ENCODE measurements at places on chromosomes 5 and 9.

- no peak for DNase-seq
Measured at GRCh38 chr9:26058111-26058895, 380.1 kb upstream of the TUSC1 start.

- DNase-seq = no peak
Measured at GRCh38 chr5:118597543-118597942, 390.8 kb downstream of the DTWD2 start.

GRCh38 chr5:119470851-119471451, 18.7 kb downstream of the HSD17B4 start:
- DNase-seq = no peak

GRCh38 chr5:117690612-117691011, 1116.0 kb upstream of the SEMA6A start:
- no peak for DNase-seq

DNA sequence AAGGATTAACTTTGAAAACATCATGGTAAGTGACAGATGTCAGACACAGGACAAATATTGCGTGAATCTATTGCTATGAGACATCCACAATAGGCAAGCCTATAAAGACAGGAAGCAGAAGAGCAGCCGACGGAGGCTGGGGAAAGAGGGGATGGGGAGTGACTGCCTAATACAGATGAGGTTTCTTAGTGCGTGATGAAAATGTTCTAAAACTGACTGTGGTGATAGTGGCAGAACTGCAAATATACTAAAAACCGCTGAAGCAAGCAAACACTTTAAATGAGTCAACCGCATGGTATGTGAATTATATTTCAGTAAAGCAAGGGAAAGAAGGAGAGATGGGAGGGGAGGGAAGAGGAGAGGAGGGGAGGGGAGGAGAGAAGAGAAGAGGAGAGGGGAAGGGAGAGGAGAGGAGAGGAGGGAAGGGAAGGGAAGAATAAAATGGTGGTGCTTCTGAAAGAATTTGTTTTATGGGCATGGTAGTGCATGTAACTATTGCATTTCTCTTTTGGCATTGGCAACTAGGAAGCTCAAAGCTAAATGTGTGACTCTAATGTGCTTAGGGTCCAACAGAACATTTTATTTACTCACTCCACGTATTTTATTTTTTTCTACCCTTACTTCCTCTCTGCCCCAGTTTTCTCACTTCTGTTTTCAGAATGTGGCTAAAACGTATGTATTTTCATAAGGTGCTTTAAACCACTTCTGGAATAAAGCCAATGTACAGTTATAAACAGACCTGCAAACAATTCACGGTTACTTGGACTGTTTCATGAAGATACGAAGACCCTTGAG, 21.3 kb downstream of the AKNA start:
- no peak for DNase-seq

- DNase-seq = no peak
Measured at GRCh38 chr9:123359546-123359945, 3.5 kb downstream of the CRB2 start.

- no peak for DNase-seq
Measured at GRCh38 chr5:59041355-59041754, 458.5 kb downstream of the RAB3C start.

Measured in stimulated activated CD4-positive, alpha-beta T cell treated with anti-CD3 and anti-CD28 coated beads, Interleukin-12 subunit alpha, Interleukin-12 subunit beta, amount 100 ng/mL, for 24 hours (primary cell).